Lower lobe of right lung (tissue), 2 donors: ENCODE measurements at places on chromosomes 6 and 20. TPM values are rescaled to one million over a fixed set of nuclear protein-coding genes. Genes with fewer than 3 reads are reported as not detected.

DNA sequence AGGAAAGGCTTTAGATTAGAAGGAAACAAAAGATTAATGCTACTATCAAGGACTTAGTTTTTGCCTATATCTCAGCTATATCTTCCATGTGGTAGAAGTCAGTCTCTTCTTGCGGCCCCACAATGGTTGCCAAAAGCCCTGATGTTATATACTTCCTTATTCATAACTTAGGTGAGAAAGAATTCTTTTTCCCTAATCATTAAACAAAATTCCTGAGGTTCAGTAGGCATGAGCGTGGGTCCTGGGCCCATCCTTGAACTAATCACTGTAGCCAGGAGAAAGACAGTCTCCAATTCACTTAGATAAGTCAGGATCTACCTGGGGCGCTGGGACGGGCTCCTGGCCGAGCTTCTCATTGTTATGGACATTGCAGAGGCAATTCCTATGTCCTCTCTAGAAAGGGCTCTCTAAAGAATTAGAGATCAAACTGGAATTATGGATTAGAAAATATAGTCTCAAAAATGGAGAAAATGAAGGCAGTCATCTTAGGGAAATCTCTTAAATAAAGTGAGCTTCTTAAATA, 134.3 kb downstream of the KIF6 start:
- no peak for DNase-seq
- no peak overlapping the region for H3K4me3 ChIP-seq
- H3K36me3 ChIP-seq: no peaks in the 10 kb centered on the region
- peaks cover 9% of the 10 kb centered on the region for H3K4me1 ChIP-seq
- no peaks in the 10 kb centered on the region for H3K27me3 ChIP-seq
- no peak overlapping the region for H3K27ac ChIP-seq

- H3K27me3 ChIP-seq: peaks cover 5% of the 10 kb centered on the region
- no peaks in the 10 kb centered on the region for H3K4me1 ChIP-seq
- DNase-seq: no peak
- H3K36me3 ChIP-seq: no peaks in the 10 kb centered on the region
- no peak overlapping the region for H3K27ac ChIP-seq
- H3K4me3 ChIP-seq: no peak overlapping the region
Observed at GRCh38 chr6:36019167-36019566, 5.3 kb downstream of the SLC26A8 start.

GRCh38 chr20:32358883-32359632, 927 bp downstream of the ASXL1 start:
- no peaks in the 10 kb centered on the region for H3K27me3 ChIP-seq
- H3K27ac ChIP-seq: peak overlapping the region; percentile 97
- peak; percentile 81 for DNase-seq
- H3K4me3 ChIP-seq: peak overlapping the region; percentile 83
- no peaks in the 10 kb centered on the region for H3K36me3 ChIP-seq
- H3K4me1 ChIP-seq: peaks cover 53% of the 10 kb centered on the region

- no peaks in the 10 kb centered on the region for H3K36me3 ChIP-seq
- H3K4me1 ChIP-seq: no peaks in the 10 kb centered on the region
- H3K27ac ChIP-seq: no peak overlapping the region
- no peak for DNase-seq
- no peaks in the 10 kb centered on the region for H3K27me3 ChIP-seq
Observed at GRCh38 chr6:154933181-154933827, 61.8 kb upstream of the TIAM2 start.

DNA sequence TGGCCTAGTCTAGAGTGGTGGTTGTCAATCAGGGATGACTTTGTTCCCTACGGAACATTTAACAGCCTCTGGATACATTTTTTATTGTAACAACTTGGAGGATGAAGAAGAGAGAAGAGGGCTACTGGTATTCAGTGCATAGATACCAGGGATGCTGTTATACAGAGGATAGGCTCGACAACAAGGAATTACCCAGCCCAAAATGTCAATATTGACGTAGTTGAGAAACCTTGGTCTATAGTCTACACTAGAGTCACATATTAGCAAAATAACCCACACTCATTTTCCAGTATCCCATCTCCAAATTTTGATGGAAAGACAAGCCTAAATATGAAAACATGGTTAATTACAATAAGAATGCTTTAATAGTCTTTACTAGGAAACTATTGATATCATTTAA, 195.1 kb downstream of the PKHD1 start:
- no peak overlapping the region for H3K4me3 ChIP-seq
- no peaks in the 10 kb centered on the region for H3K27me3 ChIP-seq
- no peaks in the 10 kb centered on the region for H3K36me3 ChIP-seq
- no peak for DNase-seq
- H3K27ac ChIP-seq: no peak overlapping the region

CGA gene
- not detected for total RNA-seq

DNA sequence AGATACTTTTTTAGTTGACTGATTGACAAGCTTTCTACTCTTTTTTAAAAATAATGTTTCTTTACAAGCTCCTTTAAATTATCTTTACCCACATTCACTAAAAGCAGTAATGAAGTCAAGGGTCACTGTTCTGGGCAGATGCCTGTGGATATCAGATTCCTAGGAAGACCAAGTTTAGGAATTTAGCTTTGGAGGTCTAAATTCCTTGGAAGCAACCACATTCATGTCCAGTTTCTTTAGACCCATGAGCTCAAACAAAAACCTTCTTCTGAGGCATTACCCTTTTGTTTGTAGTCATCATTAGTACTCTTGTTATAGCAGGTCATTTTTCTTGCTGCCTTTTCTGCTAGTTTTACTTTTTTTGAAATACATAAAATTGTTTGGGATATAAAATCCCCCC, 462.9 kb upstream of the JAG1 start:
- no peak for DNase-seq
- no peaks in the 10 kb centered on the region for H3K27me3 ChIP-seq
- H3K4me3 ChIP-seq: no peak overlapping the region
- H3K4me1 ChIP-seq: no peaks in the 10 kb centered on the region

GRCh38 chr6:10511477-10511876, 9.7 kb upstream of the GCNT2 start:
- no peaks in the 10 kb centered on the region for H3K4me1 ChIP-seq
- no peak overlapping the region for H3K27ac ChIP-seq
- H3K4me3 ChIP-seq: no peak overlapping the region

- H3K27me3 ChIP-seq: no peaks in the 10 kb centered on the region
- no peak overlapping the region for H3K4me3 ChIP-seq
- no peaks in the 10 kb centered on the region for H3K4me1 ChIP-seq
- H3K36me3 ChIP-seq: no peaks in the 10 kb centered on the region
- no peak overlapping the region for H3K27ac ChIP-seq
Observed at GRCh38 chr20:13331536-13331935, 110.5 kb downstream of the ISM1 start.

GRCh38 chr6:135228486-135228885, 47.4 kb downstream of the MYB start:
- no peaks in the 10 kb centered on the region for H3K36me3 ChIP-seq
- H3K27ac ChIP-seq: no peak overlapping the region
- DNase-seq: no peak

GRCh38 chr6:83711958-83712357, 3.1 kb upstream of the SNAP91 start:
- no peak overlapping the region for H3K4me3 ChIP-seq
- H3K27ac ChIP-seq: no peak overlapping the region
- no peak for DNase-seq
- H3K27me3 ChIP-seq: peaks cover 41% of the 10 kb centered on the region
- no peaks in the 10 kb centered on the region for H3K36me3 ChIP-seq

- peaks cover 21% of the 10 kb centered on the region for H3K4me1 ChIP-seq
- DNase-seq: no peak
- peaks cover 30% of the 10 kb centered on the region for H3K36me3 ChIP-seq
- no peak overlapping the region for H3K27ac ChIP-seq
- no peak overlapping the region for H3K4me3 ChIP-seq
Observed at GRCh38 chr20:25223765-25224720, 23.8 kb upstream of the PYGB start.

CALHM4 gene
- not detected for total RNA-seq

GRCh38 chr6:64293298-64293697, 657.7 kb downstream of the PHF3 start:
- no peaks in the 10 kb centered on the region for H3K4me1 ChIP-seq
- DNase-seq: no peak
- H3K27me3 ChIP-seq: no peaks in the 10 kb centered on the region
- no peak overlapping the region for H3K4me3 ChIP-seq
- no peaks in the 10 kb centered on the region for H3K36me3 ChIP-seq

- H3K27ac ChIP-seq: no peak overlapping the region
- no peak overlapping the region for H3K4me3 ChIP-seq
- H3K4me1 ChIP-seq: no peaks in the 10 kb centered on the region
- no peaks in the 10 kb centered on the region for H3K27me3 ChIP-seq
- no peaks in the 10 kb centered on the region for H3K36me3 ChIP-seq
Observed at GRCh38 chr6:45075246-45075645, 252.9 kb upstream of the RUNX2 start.

DNA sequence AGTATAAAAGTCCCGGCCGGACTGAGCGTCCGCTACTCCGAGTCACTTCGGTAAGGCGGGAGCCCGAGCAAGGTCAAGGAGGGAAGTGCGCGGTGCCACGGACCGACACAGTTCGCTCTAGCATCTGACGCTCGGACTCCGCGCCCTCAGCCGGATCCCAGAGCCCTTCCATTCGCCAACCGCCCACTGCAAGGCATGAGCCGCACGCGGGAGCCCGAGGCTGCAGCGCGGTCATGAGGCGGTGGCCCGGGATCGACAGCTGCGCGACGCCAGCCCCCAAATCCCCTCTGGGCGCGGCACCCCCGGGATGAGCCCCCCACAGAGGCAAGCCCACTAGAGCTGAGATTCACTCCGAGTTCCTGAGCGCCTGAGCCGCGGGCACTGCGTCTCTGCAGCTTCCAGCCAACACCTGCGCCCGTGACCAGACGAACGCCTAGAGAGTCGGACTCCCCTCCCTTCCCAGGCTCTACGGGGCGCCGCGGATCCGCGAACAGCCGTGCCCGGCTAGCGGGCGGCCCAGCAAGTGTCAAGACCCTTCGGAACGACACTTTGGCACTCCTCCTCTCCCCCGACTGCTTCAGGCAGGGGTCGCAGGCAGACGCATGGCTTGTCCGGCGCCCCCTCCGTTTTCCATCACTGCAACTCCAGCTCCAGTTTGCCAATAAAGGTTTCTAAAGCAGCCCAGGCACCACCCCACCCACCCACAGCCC, 725 bp upstream of the ISM1 start:
- DNase-seq: peak; percentile 67
- peak overlapping the region; percentile 69 for H3K27ac ChIP-seq
- peaks cover 19% of the 10 kb centered on the region for H3K4me1 ChIP-seq

DNA sequence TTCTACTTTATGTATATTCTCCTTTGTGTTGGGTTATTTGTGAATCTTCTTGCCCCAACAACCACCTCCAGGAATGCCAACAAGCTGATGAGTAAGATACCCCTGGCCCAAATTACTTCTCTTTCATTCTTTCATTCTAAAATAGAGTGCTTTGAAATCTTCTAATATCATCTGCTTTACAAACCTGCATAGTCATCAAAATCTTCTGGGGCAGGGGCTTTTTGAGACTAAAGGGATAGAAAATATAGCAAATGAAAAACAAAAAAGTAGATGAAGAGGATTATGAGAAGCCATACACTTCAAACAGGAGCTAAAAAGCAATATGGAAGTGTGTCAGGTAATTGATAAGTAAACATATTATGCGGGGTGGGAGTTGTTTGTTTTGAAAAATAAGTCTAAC, 150.7 kb upstream of the SOX4 start:
- no peaks in the 10 kb centered on the region for H3K36me3 ChIP-seq
- H3K27me3 ChIP-seq: no peaks in the 10 kb centered on the region
- H3K4me1 ChIP-seq: no peaks in the 10 kb centered on the region
- no peak overlapping the region for H3K4me3 ChIP-seq

DNA sequence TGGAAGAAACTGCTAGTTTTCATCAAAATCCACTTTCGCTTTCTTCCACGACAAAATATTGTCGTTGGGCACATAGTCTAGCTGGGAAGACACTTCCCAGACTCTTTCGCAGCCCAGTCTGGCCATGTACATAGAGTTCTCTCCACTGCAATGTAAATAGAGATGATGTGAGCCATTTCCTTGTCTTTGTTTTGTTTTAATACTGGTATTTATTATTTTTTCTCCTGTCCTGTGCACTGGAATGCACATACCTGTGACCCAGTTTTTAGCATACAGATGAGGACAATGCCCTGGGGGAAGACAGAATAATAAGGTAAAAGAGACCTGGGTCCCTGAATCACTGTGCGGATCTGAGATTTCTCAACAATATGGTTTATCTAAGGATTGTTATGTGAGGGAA, 149.5 kb upstream of the BMP5 start:
- H3K4me3 ChIP-seq: no peak overlapping the region
- H3K27ac ChIP-seq: no peak overlapping the region
- no peaks in the 10 kb centered on the region for H3K27me3 ChIP-seq
- no peaks in the 10 kb centered on the region for H3K36me3 ChIP-seq
- DNase-seq: no peak

- H3K27me3 ChIP-seq: no peaks in the 10 kb centered on the region
- H3K4me1 ChIP-seq: no peaks in the 10 kb centered on the region
- no peaks in the 10 kb centered on the region for H3K36me3 ChIP-seq
- no peak overlapping the region for H3K4me3 ChIP-seq
- DNase-seq: no peak
- H3K27ac ChIP-seq: no peak overlapping the region
Observed at GRCh38 chr6:5478380-5478779, 217.1 kb downstream of the FARS2 start.

ARHGAP40 gene
- total RNA-seq: 0.83 TPM

- H3K4me3 ChIP-seq: no peak overlapping the region
- no peaks in the 10 kb centered on the region for H3K36me3 ChIP-seq
- H3K27ac ChIP-seq: no peak overlapping the region
- no peak for DNase-seq
Observed at GRCh38 chr20:50499938-50500337, 10.2 kb upstream of the PTPN1 start.

GRCh38 chr6:11139051-11139960, 27.8 kb upstream of the ERVFRD-1 start:
- H3K27ac ChIP-seq: no peak overlapping the region
- H3K27me3 ChIP-seq: no peaks in the 10 kb centered on the region
- H3K36me3 ChIP-seq: peaks cover 13% of the 10 kb centered on the region
- no peak for DNase-seq

GRCh38 chr20:40670253-40670652, 18.8 kb downstream of the MAFB start:
- H3K4me3 ChIP-seq: no peak overlapping the region
- H3K27me3 ChIP-seq: no peaks in the 10 kb centered on the region
- H3K27ac ChIP-seq: no peak overlapping the region
- H3K4me1 ChIP-seq: peaks cover under 1% of the 10 kb centered on the region

GRCh38 chr6:20605581-20605980, 71.3 kb downstream of the CDKAL1 start:
- no peaks in the 10 kb centered on the region for H3K36me3 ChIP-seq
- H3K4me1 ChIP-seq: no peaks in the 10 kb centered on the region
- H3K27ac ChIP-seq: no peak overlapping the region
- no peak overlapping the region for H3K4me3 ChIP-seq
- H3K27me3 ChIP-seq: no peaks in the 10 kb centered on the region

CCM2L gene
- total RNA-seq: 18.8 TPM

BTN1A1 gene
- total RNA-seq: not detected

- DNase-seq: no peak
- no peak overlapping the region for H3K4me3 ChIP-seq
- no peaks in the 10 kb centered on the region for H3K36me3 ChIP-seq
- no peaks in the 10 kb centered on the region for H3K27me3 ChIP-seq
- peak overlapping the region; percentile 20 for H3K27ac ChIP-seq
Observed at GRCh38 chr6:137261761-137262160, 42.6 kb upstream of the IFNGR1 start.

GRCh38 chr6:41463062-41463930, 82.9 kb upstream of the FOXP4 start:
- H3K4me1 ChIP-seq: no peaks in the 10 kb centered on the region
- H3K27ac ChIP-seq: no peak overlapping the region
- no peak overlapping the region for H3K4me3 ChIP-seq
- peaks cover 3% of the 10 kb centered on the region for H3K27me3 ChIP-seq
